Activated naive CD4-positive, alpha-beta T cell treated with anti-CD3 and anti-CD28 coated beads, Interleukin-2, amount 10 ng/mL, durations not matched to agents 5 hours and 36 hours (primary cell): ENCODE measurements at places on chromosomes 7 and 10. TPM values are rescaled to one million over a fixed set of nuclear protein-coding genes. Genes with fewer than 3 reads are reported as not detected.

STAM gene
- 23.5 TPM for total RNA-seq

SYCE1 gene
- total RNA-seq: not detected

IKZF5 gene
- 16.0 TPM for total RNA-seq

LRGUK gene
- total RNA-seq: 0.15 TPM

RBAK gene
- 15.8 TPM for total RNA-seq

ATOH7 gene
- not detected for total RNA-seq

AKR1C1 gene
- total RNA-seq: 0.91 TPM

C10orf53 gene
- not detected for total RNA-seq

LHPP gene
- total RNA-seq: 27.6 TPM

TAF6 gene
- total RNA-seq: 53.3 TPM

TSPAN12 gene
- total RNA-seq: not detected
